ENCODE measurements at places on chromosomes 7 and 10.

DNA sequence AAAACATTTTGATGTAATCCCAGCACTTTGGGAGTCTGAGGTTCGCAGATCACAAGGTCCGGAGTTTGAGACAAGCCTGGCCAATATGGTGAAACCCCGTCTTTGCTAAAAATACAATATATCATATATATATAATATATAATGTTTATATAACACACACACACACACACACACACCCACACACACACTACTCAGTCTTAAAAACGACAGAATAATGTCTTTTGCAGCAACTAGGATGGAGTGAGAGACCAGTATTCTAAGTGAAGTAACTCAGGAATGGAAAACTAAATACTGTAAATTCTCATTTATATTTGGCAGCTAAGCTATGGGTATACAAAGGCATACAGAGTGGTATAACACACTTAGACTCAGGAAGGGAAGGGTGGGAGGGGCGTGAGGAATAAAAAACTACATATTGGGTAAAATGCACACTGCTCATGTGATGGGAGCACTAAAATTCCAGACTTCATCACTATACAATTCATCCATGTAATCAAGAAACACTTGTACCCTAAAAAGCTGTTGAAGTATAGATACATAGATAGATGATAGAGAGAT is 231.2 kb upstream of the SEMA3A start:
- DNase-seq = no peak

DNA sequence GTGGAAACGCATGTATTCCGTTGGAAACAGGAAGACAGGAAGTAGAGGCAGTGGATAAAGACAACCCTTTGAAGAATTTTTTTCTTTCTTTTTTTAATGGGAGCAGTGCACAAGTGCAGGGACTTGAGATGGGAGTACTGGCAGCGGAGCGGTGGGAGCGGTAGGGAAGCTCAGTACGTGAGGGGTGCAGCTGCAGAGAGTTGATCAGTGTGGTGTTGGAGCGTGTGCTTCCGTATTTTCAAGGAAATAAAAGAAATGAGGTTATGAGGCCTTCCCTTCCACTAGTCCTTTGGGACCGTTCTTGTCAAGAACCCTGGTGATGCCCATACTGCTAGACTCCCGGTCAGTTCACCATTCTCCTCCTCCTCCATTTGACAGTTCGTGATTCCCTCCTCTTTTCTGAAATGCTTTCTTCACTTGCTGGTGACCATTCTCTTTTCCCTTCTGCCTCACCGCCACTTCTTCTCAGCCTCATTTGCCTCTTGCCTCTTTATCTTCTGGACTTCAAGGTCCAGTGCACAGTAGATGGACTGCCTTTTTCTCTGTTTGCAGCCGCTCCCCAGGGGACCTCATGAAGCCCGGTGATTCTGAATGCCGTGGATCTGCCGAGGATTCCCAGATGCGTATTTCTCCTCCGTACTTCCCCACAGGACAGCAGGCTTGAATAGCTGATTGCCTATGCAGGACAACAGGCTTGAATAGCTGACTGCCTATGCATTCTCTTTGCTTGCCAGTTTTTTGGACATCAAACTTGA is 39.1 kb upstream of the TMEM236 start:
- DNase-seq = no peak

DNA sequence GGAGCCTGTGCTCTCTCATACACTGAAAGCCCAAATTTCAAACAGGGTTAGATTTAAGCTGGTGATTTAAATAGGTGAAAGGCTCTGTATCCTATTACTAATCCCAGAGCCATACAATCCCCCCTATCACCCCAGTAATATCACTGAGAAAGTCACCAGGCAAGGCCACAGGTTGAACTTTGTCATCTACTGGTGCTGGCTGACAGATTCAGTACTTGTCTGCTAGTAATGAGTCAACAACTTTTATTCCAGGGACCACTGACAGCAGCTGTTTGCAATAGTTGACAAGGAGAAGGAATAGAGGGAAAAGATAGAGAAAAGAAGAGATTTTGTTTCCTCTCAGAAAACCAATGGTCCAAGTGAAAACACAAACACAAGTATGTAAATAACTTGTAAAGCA is 10.4 kb downstream of the ASB15 start:
- no peak for DNase-seq

DNA sequence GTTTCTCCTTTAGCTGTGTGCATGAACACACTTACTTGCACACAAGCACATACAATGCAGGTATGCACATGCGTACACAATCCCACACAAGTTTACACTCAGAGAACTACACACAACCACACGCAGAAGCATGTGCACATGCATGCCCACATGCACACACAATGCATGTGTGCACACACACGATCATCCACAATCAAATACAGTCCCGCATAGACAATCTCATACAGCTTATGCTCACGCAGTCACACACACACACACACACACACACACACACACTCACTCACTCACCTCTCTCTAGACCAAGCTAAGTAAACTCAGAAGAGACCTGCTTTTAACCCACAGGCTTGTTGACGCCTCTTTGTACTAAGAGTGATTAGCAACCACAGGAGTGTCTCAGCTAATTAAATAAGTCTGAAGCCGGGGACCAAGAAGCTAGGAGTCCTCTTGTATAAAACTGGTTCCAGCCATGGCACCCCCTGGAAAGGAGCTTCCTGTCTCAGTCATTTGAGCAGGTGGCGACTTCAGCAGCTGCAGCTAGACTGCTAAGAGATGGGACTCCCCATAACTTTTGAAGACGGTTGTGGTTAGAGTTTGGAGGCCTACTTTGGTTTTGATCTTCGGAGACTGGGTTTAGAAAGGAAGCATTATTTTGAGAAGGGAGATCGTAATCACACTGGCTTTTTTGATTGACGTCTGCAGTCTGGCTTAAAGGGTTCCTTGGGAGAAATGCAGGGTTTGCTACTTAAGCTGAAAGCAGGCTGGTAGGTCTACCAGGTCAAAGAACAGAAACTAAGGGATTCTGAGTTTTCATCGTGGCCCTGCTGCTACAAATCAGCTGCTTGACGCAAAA is 82.3 kb upstream of the ADRB1 start:
- DNase-seq = peak; percentile 34
